ENCODE measurements at places on chromosomes 3 and 15.

DNA sequence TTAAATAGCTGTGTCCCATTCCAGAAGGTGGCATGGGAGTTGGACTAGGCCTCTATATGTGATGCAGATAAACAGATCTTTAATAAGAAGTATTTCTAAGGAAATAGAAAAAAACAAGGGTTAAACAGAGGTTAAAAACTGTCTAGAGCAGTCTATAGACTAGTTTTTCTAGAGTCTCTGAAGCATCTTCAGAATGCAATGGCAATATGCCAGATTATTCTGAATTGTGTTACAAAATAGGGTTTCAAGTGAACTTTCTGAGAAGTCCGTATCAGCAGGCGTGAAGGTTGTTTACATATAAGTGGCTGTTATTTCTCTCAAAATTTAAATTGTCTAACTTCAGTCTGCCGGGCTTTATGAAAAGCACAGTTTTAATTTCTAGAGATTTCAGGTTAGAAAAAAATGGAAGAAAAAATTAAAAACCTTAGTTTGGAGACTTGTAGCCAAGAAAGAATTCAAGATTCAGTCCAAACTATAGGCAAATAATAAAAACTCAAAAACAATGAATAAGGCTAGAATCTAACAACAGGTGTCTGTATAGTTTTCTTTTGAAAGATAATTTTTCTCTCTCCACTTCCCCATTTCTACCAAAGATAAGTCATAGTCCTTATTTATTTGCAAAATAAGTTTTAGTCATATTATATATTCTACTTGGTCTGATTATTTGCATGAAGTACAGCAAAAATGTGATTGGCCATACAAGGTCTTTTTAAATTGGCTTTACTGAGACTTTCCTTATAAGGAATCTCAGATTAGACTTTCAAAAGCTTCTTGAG is 55.2 kb downstream of the OSTN start:
- no peaks in the 10 kb centered on the region for H3K36me3 ChIP-seq
- H3K4me3 ChIP-seq = no peak overlapping the region
- peaks cover 3% of the 10 kb centered on the region for H3K4me1 ChIP-seq
- H3K27ac ChIP-seq = no peak overlapping the region
- H3K27me3 ChIP-seq = no peaks in the 10 kb centered on the region

- no peak overlapping the region for H3K27ac ChIP-seq
- no peak for DNase-seq
- H3K36me3 ChIP-seq = no peaks in the 10 kb centered on the region
- no peaks in the 10 kb centered on the region for H3K27me3 ChIP-seq
- no peak overlapping the region for H3K4me3 ChIP-seq
- no peaks in the 10 kb centered on the region for H3K4me1 ChIP-seq
Observed at GRCh38 chr3:41698898-41699297, 263.0 kb downstream of the ULK4 start.

GRCh38 chr3:150146991-150147761 is 176.5 kb upstream of the PFN2 start:
- H3K36me3 ChIP-seq = no peaks in the 10 kb centered on the region
- H3K27ac ChIP-seq = peak overlapping the region; percentile 40
- no peak for DNase-seq
- no peaks in the 10 kb centered on the region for H3K27me3 ChIP-seq

- no peaks in the 10 kb centered on the region for H3K4me1 ChIP-seq
- H3K27me3 ChIP-seq = no peaks in the 10 kb centered on the region
- H3K4me3 ChIP-seq = no peak overlapping the region
- no peak for DNase-seq
- H3K27ac ChIP-seq = no peak overlapping the region
Observed at GRCh38 chr3:146203776-146204175, 42.8 kb upstream of the PLOD2 start.

GRCh38 chr3:128289534-128289933 is 136.3 kb downstream of the EEFSEC start:
- no peak for DNase-seq
- H3K27me3 ChIP-seq = no peaks in the 10 kb centered on the region
- no peaks in the 10 kb centered on the region for H3K36me3 ChIP-seq
- H3K4me3 ChIP-seq = no peak overlapping the region

DNA sequence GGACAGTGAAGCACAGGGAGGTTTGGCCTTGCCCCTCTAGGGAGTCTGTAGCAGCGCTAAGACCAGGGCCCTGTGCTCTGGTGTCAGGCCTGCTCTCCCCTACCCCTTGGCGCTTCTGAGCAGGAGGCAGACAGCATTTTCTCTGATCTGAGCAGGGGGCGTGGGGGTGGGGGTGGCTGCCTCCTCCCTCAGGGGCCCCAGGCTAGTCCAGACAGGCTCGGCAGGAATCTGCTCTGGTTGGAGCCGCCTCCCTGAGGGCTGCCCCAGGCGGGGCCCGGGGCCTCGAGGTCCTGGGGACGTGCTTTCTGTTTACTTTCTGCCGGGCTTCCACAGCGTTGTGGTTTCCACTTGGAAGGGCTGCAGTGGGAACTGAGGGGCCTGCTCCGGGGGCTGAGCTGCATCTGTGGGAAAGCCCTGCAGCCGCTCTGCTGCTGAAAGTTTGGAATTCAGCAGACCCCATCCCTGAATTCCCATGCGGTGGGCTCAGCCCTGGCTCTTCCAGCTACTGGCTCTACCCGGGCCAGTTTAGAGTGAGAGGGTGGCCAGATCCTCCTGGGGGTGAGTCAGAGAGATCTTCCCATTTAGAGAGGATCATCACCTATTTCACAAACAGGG is 105.4 kb downstream of the LINGO1 start:
- H3K36me3 ChIP-seq = no peaks in the 10 kb centered on the region
- peak; percentile 96 for DNase-seq
- H3K4me3 ChIP-seq = no peak overlapping the region
- H3K27ac ChIP-seq = peak overlapping the region; percentile 90
